ENCODE measurements at places on chromosomes 4 and X.
A peak's percentile ranks its signal among the peaks of the same experiment; 100 is the strongest.

- DNase-seq: no peak
Measured at GRCh38 chrX:12906046-12906761, at the start of gene TLR8. TLR8 (plus strand) TSS chrX:12906620; CDS start chrX:12906707, 87 bp downstream.

- peak; percentile 49 for DNase-seq
Measured at GRCh38 chr4:40924096-40924792, 174.5 kb downstream of the NSUN7 start.

DNA sequence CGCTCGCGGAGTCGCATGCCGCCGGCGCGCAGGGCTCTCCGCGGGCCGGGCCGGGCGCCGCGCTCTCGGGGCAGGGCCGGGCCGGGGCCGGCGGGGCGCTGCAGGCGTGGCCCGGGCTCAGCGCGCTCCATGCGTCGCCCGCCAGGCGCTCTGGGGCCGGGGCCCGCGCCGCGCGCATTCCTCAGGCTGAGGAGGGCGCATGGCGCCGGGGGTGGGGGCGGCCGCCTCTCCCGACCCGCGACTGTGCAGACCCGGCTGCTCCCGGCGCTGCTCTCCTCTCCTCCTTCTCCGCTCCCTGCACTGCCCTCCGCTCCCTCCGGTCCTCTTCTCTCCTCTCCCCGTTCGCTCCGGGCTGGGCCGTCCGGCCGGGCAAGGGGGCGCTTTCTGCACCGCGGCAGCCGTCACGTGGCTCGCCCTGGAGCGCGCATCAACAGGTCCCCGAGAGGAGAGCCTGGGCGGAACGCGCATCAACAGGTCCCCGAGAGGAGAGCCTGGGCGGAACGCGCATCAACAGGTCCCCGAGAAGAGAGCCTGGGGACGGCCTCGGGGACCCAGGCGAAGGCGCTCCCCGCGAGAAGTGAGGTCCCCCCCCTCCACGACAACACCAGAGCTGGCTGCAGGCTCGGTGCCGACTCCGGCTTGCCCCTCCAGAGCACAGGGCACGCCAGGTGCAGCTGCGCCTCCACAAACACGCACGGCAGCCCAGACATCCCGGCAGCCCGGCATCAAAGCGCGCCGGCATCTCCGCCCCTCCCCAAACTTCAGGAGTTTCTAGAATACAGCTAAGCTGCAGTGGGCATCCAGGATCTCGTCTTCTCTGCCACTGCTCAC, 12.9 kb downstream of the PPP2R3B start:
- DNase-seq: no peak

- DNase-seq: peak; percentile 9
Measured at GRCh38 chrX:123731987-123732669, 724 bp downstream of the THOC2 start.

DNA sequence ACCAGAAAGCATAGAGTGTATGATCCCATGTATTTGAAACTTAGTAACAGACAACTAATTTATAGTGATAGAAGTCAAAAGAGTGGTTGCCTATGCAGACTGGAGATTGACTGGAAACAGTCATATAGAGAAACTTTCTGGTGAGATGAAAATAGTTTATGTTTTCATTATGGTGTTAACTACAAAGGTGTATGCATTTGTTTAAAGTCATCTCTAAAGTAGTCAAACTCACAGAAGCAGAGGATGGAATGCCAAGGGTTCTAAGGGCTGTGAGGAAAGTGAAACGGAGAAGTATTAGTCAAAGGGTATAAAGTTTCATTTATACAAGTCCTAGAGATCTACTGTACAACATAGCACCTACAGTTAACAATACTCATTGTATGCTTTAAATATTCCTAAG, 45.8 kb downstream of the ENOX2 start:
- no peak for DNase-seq

GRCh38 chr4:150070464-150071170, 7.6 kb upstream of the DCLK2 start:
- peak; percentile 61 for DNase-seq

DNA sequence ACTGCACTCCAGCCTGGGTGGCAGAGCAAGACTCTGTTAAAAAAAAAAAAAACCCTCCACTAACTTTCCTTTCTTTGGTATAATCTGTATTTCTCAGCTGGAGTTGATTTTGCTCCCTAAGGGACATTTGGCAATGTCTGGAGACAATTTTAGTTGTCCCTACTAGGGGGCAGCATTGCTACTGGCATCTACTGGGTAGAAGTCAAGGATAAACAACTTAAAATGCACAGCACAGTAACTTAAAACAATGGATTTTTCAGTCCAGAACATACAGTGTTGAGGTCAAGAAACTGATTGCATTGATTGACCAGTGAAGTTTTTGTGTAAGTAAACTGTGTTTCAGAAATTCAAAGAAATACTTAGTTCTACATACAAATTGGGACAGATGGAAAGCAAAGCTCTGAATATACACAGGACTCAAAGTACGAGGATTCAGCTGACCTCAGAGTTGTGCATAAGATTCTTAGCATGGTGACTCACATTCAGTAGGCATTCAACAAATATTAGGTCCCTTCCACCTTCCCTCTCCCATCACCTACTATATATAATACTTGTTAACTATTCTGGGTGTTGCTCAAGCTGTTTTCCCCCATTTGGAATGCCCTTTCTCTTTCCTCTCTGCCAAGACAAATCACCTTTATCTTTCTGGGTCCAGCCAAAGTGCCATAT, 8.8 kb downstream of the DDX53 start:
- peak; percentile 42 for DNase-seq

GRCh38 chr4:102809190-102809589, 18.2 kb downstream of the UBE2D3 start:
- no peak for DNase-seq

- DNase-seq: no peak
Measured at GRCh38 chrX:31181377-31182000, 109.6 kb upstream of the FTHL17 start.

GRCh38 chrX:123013141-123013540, 170.9 kb upstream of the GRIA3 start:
- no peak for DNase-seq

- no peak for DNase-seq
Measured at GRCh38 chr4:173547889-173548288, 17.9 kb upstream of the HAND2 start.

GRCh38 chr4:154658680-154659405, 46.4 kb upstream of the FGG start:
- DNase-seq: peak; percentile 13

- no peak for DNase-seq
Measured at GRCh38 chrX:153681175-153681574, 6.6 kb upstream of the SLC6A8 start.

DNA sequence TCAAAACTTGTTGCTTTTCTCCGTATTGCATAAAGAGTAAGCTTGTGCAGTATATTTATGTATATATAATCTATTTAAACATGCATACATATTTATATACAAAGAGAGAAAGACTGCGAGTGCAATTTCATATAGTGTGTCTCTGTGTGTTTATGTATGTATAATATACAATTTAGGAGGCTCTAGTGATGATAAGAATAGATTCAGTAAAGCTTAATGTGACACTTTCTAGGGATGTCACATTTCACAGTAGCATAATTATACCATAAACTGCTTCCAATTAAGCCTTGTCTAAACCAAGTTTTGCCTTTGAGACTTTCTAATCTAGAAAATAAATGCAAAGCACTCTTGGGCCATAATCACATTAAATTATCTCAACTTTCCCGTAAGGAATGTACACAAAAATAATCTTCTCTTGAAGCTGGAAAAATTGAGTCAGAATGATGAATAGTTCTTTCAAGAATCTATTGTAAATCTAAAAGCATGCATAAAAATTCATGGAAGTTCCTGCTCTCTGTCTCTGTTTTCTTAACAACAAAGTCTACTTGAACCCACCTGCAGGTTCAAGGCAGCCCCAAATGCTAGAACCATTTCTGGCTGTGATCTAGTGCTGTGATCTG, 114.1 kb upstream of the NPY2R start:
- DNase-seq: no peak

GRCh38 chrX:153469811-153470410, 465 bp downstream of the HAUS7 start:
- DNase-seq: peak; percentile 22

DNA sequence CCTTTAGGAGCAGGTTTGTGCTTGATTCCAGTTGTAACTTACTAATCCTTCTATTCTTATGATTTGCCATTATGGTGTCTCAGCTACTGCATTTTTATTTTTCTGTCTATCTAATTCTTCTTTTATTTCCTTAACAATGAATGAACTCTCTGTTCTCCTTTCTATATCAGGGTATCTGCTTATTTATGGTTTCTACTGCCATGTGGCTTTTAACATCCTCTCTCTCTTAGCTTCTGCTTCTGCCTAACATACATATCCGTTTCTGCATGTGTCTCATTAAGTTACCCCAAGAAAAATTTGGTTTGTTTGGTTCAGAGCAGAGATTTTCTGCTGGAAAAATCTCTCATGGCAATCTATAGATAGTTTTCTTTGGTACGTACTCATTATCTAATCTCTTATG, 614.4 kb downstream of the RPA4 start:
- DNase-seq: no peak

DNA sequence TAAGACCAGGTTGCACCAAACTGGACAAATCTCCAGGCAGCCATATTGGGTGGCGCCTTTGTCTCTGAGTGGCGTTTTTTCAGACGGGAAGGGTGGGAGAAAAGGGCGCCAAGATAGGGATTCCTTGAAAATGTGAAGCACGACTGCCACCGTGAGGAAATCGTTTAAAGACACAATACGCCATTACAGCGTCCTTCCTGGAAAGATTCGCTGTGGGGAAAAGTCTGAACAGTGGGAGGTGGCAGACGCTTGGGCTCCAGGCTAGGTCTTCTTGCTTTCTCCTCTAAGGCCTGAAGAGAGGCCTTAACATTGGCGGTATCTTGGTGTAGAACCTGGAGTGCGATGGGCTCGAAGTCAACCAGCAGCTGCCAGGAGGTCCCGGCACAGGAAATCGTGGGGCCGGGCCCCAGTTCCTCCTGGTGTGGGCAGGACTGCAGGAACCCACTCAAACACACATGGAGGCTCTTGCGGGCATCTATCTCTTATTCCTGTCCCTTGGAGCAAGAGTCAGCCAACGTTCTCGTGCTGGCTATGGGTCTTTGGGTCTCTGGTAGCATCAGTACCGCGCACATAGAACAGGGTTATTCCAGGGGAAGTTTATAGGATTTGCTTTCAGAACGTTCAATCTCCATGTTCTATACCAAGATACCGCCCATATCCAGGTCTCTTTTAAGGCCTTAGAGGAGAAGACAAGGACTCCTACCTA, 208.8 kb downstream of the OR13H1 start:
- DNase-seq: no peak

- DNase-seq: no peak
Measured at GRCh38 chrX:21382715-21383114, 8.5 kb downstream of the CNKSR2 start.

- no peak for DNase-seq
Measured at GRCh38 chr4:2058264-2059045, 672 bp upstream of the NAT8L start.

All from LHCN-M2 (cell line).